Hair follicular keratinocyte (primary cell): ENCODE measurements at places on chromosomes 2 and 18. TPM values are rescaled to one million over a fixed set of nuclear protein-coding genes. Genes with fewer than 3 reads are reported as not detected.

The LINC00305 gene
- total RNA-seq, result not detected in 2 replicates

The ALLC gene
- total RNA-seq, result not detected in 2 replicates

The CCDC121 gene
- 0.84 and 1.0 TPM in 2 replicates for total RNA-seq

The C1QL2 gene
- total RNA-seq, result not detected in 2 replicates

The AKAIN1 gene
- not detected in 2 replicates for total RNA-seq

The IL1RL2 gene
- 2.1 and 2.8 TPM in 2 replicates for total RNA-seq

The ZNF2 gene
- total RNA-seq, result 3.2 and 3.6 TPM in 2 replicates

The SALL3 gene
- not detected in 2 replicates for total RNA-seq

The CD28 gene
- total RNA-seq, result not detected in 2 replicates

The DOCK10 gene
- 0.16 and 5.1 TPM in 2 replicates for total RNA-seq

The SCN3A gene
- not detected in 2 replicates for total RNA-seq

The PAX8 gene
- 3.5 and 3.7 TPM in 2 replicates for total RNA-seq
